D341Med (cell line): ENCODE measurements at places on chromosomes 5 and 9.

DNA sequence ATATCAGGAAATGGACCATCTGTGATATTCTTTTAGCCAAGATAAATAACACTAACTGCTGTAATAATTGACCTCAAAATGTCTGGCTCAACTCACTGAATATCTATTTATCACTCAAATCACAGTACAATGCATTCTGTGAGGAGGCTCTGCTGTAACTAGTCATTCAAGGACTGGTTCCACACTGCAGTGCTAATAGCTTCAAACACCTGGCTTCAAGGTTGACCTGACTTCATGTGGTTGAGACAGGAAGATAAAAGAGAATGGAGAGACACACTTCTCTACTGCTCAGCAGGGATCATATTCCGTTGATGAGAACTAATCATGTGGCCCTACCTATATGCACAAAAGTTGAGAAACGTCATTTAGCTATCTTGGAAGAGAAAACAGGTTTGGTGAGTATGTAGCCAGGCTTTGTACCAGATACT, 3.4 kb upstream of the RHOBTB3 start:
- no peak for DNase-seq

DNA sequence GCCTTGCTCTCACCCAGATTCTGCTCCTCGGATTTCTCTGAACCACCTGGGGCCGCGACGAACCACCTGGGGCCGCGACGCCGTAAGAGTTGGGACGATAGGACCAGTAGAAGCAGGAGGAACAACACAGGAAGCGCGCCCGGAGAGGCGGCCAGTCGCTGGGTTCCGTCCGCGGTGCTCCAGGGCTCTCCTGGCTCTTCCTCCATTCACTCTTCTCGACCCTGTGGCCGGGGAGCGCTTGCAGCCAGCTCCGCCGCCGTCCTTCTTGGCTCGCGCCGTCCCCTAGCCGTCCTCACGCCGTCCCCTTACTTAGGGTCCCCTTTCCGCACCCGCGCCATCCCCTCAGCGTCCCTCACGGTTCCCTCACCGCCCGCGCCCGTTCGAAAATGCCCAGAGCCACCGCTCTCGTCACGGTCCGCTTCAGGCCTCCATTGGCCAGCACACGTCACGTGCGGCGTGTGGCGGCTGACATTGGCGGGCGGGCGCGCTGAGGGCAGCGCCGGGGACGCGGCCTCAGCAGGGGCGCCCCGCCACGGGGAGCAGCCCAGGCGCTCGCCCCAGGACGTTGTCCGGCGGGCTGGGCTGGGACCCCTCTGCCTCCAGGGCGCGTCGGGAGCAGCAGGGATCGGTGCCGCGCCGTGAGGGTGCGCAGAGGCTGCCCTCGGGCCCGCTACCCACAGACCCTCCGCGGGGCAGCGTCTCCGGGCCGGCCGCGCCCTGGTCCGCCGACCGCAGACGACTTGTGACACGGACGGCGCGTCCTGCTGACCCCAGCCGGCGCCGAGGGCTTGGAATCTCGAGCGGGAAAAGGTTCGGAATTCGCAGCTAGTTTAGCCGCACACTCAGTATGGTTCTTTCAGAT, 53.7 kb upstream of the PTPDC1 start:
- DNase-seq, result peak; percentile 94

DNA sequence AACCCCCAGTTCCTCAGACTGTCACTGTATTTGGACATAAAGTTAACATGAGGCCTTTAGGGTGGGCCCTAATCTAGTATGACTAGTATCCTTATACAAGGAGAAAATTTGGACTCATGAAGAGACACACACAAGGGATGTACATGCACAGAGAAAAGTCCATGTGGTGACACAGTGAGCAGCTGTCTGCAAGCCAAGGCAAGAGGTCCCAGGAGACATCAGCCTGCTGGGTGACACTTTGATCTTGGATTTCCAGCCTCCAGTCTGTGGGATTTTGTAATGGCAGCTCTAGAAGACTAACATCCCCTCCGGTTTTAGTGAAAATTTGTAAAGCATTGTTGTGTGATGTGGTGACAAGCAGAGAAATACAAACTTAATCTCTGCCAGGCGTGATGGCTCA, 66.1 kb downstream of the RAI14 start:
- no peak for DNase-seq

- DNase-seq, result no peak
These were observed 54.7 kb downstream of the PPIC start for GRCh38 chr5:122981846-122982245.

GRCh38 chr5:57889558-57889957, 406.9 kb upstream of the ACTBL2 start:
- DNase-seq, result no peak

GRCh38 chr5:156476678-156477077, 149.7 kb downstream of the SGCD start:
- no peak for DNase-seq

GRCh38 chr5:110048491-110048890, 358.8 kb downstream of the MAN2A1 start:
- peak; percentile 26 for DNase-seq

- no peak for DNase-seq
These were observed 175.6 kb upstream of the PPP1R26 start for GRCh38 chr9:135303865-135304499.
